ENCODE measurements at places on chromosomes 13 and 19.

- ATAC-seq, result no peak
Measured at GRCh38 chr13:24709186-24709913, 29.1 kb downstream of the ATP12A start.

DNA sequence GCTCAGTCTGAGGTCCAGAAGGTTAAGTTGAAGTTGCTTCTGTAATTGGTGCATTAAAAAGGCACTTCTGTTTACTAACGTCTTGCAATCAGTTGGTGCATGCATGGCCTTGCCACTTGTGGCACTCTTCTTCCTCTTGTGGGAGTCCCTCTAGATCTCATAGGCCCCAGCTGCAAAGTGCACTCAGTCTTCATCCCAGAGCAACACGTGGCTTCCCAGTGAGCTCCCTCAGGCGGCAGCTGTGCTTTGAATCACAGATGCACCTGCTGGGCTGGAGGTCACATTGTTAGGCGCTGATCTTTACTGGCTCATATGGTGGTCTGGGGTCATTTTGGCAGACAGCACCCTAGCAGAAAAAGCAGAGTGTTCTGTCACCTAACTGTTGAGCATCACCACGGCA lies 215.7 kb downstream of the ZNF536 start:
- no peak for ATAC-seq

- no peak for ATAC-seq
Measured at GRCh38 chr13:108561149-108561548, 68.3 kb upstream of the MYO16 start.

GRCh38 chr13:45584816-45585215 lies 30.7 kb downstream of the ERICH6B start:
- no peak for ATAC-seq

DNA sequence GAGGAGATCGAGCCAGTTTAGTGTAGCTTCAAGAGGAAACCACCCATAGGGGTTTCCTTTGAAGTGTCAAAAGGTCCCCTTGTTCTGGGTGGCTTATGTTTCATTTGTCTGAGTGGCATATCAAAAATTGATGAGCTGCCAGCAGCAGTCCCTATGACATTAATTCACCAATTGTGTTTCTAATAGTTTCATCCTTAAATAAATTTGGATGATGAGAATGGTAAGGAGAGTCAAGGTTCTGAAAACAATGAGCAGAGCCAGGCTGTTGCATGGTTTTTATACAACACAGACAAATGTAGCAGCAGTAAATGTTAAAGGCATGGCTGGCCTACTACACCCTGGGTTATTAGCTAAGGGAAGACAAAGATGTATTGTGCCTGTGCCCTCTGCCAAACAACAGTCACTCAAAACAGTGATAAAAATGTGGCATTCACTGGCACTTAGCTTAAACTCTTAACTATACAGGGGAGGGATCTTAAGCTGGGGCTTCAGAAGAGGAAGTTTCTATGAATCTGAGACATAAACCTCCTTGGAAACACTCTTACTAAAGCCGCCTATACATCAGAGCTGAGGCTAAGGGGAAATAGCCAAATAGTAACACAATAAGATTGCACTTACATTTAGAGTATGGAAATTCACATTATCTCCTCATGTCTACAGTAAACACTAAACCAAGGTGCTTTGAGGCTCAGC lies 200.5 kb downstream of the POU4F1 start:
- ATAC-seq, result no peak

DNA sequence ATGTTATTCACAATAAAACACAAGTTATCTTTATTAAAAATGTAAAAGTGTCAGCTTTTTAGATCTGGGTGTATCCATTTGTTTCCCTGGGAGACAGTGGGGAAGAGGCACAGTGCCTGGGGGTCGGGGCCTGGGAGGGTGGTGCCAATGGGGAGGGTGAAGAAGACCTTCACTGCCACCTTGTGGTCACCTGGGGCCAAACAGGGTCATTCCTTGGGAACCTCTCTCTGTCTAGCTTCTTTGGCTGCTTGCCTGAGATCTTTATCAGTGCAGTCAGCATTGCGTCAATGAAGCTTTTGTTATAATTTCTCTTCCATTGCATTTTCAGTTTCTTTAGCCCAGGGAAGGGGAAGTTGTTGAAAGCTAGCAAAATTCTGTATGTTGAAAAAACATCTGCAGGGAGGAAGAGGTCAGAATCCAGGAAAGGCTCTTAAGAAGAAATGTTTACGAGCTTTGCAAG lies 39.1 kb downstream of the PCDH8 start:
- peak; percentile 89 for ATAC-seq

GRCh38 chr13:67130444-67130843 lies 99.7 kb downstream of the PCDH9 start:
- ATAC-seq, result no peak

GRCh38 chr13:95335667-95336066 lies 34.4 kb upstream of the ABCC4 start:
- no peak for ATAC-seq

- no peak for ATAC-seq
Measured at GRCh38 chr19:2043251-2043641, 7.8 kb downstream of the MKNK2 start.

GRCh38 chr13:108594153-108594552 lies 35.3 kb upstream of the MYO16 start:
- no peak for ATAC-seq

GRCh38 chr19:2511570-2511969 lies 35.6 kb downstream of the GADD45B start:
- no peak for ATAC-seq

DNA sequence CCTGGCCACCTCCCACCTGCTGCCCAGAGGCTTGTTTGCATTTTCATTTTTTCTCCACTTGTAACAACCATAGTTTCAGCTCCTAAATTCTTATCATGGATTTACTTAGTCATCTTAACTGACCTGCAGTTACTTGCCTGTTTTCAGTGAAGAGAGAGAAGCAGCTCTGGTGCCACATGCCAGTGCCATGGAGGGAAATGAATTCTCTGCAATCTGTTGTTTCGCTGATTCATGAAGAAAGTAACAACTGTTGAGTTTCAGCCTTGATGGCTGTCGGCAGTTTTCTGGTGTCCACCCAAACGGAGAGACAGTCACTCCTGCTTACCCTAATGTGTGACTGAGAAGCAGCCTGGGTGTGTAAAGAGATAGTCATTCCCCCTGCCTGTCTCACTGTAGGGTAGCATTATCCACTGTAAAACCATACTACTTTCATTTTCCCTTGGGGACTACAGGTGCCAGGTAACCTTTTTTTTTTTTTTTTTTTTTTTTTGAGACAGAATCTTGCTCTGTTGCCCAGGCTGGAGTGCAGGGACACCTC lies 116.1 kb downstream of the DNAJC3 start:
- ATAC-seq, result no peak

DNA sequence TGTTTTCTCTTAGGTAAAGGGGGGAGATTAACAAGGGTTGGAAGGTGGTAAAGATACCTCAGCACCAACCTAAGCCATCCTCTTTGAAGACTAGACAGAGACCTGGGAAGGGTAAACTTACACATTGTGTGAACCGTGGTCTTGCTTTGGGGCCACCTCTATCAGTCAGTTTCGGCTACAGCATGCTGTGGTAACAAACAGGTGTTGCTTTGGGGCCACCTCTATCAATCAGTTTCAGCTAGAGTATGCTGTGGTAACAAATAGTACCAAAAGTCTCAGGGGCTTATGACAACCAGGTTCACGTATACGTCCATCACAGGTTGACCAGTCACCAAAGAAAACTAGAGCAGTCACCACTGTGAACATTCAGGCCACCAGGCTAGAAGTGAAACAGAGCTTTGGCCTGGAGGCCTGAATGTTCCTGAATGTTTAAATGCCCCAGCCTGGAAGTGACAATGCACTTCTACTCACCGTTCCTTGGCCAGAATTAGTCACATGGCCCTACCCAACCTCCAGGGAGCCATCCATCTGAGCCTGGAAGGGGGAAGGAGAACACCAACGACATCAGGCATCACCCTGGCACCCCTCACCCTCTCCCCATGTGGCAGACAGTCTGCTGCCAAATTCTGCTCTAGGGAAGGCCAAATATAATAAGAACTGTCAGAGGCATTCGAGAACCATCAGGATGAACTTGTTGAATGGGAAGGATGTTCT lies 3.8 kb downstream of the FXYD7 start:
- no peak for ATAC-seq

DNA sequence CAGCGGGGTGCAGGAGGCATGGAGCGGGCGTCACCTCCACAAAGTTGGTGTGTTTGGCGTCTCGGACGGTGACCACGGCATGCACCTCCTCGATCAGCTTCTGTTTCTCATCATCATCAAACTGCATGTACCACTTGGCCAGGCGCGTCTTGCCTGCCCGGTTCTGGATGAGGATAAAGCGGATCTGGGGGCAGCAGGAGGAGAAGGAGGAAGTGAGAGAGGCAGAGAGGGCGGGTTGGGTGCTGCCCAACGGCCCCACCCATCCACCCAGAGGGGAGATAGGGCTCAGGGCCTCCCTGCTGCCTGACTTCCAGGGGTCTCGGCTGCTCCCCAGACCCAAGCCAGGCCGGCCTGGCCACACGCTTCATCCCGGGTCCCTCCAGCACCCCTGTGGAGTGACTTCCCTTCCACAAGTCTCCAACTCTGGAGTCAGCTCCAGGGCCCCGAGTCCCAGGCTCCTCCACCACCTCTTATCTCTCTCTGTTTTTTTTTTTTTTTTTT lies 4.6 kb downstream of the AP2S1 start:
- no peak for ATAC-seq

DNA sequence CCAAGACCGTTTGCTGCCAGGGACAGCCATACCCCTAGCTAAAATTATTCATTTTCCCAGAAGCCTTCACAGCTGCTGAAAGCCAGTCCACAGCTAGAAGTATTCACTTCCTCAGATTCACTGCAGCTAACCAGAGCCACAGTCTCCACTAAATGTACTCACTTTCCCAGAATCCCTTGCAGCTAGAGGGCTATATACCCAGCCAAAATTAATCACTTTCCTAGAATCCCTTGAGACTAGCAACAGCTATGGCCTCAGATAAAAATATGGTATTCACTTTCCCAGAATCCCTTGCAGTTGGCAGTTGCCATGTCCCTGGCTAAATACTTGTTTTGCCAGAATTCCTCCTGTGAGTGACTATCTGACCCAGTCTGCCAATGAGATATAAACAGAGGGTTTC lies 13.8 kb upstream of the MEIS3 start:
- no peak for ATAC-seq

GRCh38 chr19:9078651-9079050 lies 8.2 kb upstream of the OR1M1 start:
- no peak for ATAC-seq

DNA sequence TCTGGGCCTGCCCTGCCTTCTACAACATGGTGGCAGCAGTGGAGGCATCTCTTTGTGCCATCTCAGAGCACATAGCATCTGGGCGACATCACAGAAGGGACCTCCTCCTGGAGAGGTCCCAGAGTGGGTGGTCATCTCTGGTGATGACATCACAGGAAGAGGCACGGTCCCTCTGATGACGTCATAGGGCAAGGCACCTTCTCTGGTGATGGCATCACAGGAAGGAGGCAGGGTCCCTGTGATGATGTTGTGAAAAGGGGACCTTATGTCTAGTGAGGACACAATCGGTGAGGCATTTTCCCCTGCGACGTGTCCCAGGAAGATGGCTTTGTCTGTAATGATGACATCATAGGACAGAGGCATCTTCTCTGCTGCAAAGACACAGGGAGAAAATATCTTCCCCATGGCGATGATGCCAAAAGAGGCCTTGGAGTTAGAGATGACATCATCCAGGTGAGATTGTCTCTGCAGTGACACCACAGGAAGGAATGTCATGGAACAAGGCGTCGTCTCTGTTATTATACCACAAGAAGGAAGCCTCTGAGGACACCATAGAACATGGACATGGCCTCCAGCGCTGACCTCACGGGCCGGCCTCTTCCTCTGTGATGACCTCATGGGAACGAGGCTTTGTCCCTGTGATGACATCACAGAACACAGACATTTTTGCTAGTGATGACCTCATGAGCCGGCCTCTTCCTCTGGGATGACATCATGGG lies 10.7 kb downstream of the SHISA7 start:
- peak; percentile 35 for ATAC-seq

- ATAC-seq, result no peak
Measured at GRCh38 chr13:113103646-113104045, 1.9 kb upstream of the F7 start.

DNA sequence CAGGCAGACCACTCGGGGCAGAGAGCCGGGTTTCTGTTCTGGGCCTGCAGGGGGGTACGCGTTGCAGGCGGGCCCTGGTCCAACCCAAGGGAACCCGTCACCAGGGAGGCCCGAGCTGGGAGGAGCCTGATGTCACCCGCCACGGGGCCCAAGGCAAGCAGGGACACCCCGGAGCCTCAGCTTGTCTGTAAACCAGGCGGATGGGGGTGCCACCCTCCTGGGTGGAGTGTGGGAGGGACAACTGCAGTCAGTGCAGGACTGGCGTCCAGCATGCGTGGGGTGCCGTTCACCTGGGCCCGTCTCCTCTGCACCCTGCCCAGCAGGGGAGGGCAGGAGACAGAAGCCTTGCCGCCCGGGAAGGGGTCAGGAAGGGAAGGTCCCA lies 7.0 kb downstream of the CACTIN start:
- no peak for ATAC-seq

DNA sequence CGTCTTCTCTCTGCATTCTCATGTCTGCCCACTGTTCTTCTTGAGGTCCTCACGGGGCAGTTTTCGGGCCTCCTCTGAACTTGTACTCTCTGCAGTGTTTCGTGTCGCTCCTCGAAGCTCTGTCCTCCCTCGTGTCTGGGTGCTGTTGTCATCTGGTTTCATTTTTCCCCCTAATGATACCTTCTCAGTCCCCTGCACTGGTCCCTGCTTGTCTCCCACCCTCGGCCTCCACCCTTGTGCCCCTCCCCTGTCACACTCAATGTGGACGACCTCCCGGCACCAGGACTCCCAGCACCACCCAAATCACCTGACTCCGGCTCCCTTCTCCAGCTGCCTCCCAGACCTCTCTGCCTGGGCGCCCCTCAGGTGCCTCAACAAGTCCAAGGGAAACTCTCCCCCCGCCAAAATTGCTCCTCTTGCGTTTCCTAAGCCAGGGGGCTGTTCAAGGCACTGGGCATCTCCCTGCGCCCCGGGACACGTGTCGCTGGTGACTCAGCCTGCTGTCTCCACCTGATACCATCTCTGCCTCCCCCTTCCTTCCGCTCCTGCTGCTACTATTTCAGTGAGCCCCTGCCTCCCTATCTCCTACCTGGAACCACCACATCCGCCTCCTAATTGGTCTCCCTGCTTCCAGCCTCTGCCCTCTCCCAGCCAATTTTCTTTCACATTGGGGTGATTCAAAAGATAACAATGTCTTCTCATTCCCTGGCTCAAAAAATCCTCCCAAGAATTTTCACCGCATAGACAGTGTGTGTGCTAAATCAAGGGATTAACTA lies 49.5 kb downstream of the RFX2 start:
- no peak for ATAC-seq

- no peak for ATAC-seq
Measured at GRCh38 chr13:33352041-33352440, 66.5 kb upstream of the STARD13 start.

GRCh38 chr13:92719868-92720267 lies 506.7 kb upstream of the GPC6 start:
- ATAC-seq, result no peak

DNA sequence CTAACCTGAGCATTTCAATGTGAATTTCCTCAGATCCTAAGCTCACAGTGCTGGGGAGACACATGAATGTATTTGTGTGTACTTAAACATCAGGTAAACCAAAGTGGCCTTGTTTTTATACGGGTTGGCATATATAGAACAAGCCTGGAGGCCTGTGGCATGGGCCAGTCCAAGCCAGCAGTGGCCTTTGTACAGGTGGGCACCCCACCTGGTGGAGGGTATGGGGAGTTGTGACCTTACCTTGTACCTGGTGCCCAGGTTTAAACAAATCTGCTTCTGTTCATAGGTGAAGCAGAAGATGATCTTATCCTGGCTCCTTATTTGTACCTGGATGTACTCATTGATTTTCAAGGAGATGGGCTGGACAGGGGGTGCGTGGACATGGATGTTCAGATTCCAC lies 71.0 kb downstream of the ERICH6B start:
- ATAC-seq, result no peak

All from motor neuron (in vitro differentiated cells).